ENCODE measurements at places on chromosomes 4 and X. TPM values are rescaled to one million over a fixed set of nuclear protein-coding genes. Genes with fewer than 3 reads are reported as not detected.

- peak; percentile 51 for DNase-seq
- no peak overlapping the region for H3K4me3 ChIP-seq
- peaks cover 22% of the 10 kb centered on the region for H3K4me1 ChIP-seq
- H3K36me3 ChIP-seq, result no peaks in the 10 kb centered on the region
- peak overlapping the region; percentile 16 for H3K27ac ChIP-seq
- no peaks in the 10 kb centered on the region for H3K27me3 ChIP-seq
Observed at GRCh38 chr4:159229164-159229563, 126.3 kb downstream of the RAPGEF2 start.

GRCh38 chrX:2410279-2411020, 90.3 kb downstream of the DHRSX start:
- no peaks in the 10 kb centered on the region for H3K36me3 ChIP-seq
- no peaks in the 10 kb centered on the region for H3K4me1 ChIP-seq
- no peak overlapping the region for H3K4me3 ChIP-seq
- no peak overlapping the region for H3K27ac ChIP-seq
- no peaks in the 10 kb centered on the region for H3K27me3 ChIP-seq

DNA sequence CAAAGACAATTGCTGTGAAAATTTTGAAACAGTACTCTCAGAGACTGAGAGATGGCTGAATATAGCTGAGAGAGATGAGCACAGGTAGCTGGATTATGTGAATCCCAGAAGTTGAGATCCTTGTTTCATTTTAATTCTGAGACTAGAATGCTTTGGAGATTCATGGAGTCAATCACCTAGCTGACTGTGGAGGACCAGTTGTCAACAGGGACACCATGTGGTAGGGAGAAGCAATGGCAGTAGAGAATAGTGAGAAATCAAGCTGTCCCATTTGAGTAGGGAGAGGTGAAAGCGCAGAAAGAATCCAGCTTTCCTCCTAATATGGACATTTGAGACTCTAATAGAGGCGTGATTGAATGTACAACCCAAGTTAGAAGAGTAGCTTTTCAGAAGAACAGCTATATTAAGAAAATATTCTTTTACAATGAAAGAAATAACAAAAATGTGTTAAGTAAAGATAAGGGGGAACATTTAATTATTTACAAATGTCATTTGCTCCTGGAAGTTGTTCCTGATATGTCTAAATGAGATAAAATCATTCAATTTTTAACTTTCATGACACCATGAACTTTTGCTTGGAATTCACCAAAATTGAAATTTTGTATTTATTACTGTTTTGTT, 30.3 kb upstream of the GLRB start:
- no peaks in the 10 kb centered on the region for H3K27me3 ChIP-seq
- peak; percentile 71 for DNase-seq
- H3K36me3 ChIP-seq, result no peaks in the 10 kb centered on the region
- no peaks in the 10 kb centered on the region for H3K4me1 ChIP-seq

Gene BTC
- polyA plus RNA-seq, result 0.04 TPM

Gene CHIC2
- 27.4 TPM for polyA plus RNA-seq

Gene HPGDS
- not detected for polyA plus RNA-seq
